ENCODE measurements at places on chromosomes 7 and 10.

DNA sequence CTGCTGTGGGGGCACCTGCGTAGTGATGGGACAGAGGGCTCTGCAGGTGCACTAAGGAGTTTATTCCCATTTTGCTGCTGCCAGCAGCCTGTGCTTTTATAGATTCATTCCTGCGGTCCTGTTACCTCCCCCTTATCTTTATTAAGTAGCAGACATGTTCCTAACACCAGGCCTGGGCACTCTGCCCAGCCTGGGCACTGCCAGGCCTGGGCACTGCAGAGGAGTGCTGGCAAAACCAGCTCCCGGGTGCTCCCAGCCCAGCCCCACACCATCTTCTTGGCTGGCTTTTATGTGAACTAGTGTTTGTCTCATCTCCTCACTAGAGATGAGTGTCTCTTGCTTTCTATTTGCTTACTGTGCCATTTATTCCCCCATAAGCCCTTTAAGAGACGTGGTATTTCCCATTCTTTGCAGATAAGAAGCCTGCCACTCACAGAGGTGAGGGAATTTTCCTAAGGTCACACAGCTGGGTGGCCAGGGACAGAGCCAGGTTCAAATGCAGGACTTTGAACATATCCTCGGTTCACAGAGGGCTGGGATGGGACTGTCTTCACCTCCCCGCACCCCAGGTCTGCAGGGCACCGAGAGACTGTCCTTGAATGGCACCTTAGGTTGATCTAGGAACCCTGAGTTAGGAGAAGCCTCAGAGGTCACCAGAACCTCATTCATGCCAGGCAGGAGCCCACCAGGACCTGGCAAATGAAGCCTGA, 14.6 kb upstream of the DRGX start:
- DNase-seq, result no peak

DNA sequence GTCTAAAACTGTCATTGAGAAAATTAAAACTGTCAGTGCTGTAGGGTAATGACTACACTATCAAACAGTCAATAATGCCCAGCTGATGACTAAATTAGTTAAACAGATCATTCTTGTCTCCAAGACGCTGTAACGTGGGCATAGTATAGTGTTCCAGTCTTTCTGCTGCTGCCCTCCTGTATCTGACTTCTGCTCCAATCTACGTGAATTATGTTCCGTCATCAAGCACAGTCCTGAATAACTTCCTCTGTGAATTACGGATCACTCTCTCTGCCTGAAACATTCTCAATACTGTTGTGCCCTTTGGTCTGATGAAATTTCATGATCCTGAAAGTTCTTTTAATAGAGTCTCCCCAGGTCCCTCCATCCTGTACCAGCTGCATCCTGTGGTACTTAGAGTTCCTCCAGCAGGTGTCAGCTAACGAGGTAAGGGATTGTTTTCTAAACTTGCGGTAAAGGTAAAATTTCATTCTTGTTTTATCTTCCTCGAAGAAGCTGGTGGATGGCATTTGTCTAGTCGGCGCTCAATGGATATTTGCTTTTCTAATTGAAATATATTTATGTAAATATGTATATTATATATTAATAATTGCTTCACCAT, 393.5 kb upstream of the ADARB2 start:
- no peak for DNase-seq

DNA sequence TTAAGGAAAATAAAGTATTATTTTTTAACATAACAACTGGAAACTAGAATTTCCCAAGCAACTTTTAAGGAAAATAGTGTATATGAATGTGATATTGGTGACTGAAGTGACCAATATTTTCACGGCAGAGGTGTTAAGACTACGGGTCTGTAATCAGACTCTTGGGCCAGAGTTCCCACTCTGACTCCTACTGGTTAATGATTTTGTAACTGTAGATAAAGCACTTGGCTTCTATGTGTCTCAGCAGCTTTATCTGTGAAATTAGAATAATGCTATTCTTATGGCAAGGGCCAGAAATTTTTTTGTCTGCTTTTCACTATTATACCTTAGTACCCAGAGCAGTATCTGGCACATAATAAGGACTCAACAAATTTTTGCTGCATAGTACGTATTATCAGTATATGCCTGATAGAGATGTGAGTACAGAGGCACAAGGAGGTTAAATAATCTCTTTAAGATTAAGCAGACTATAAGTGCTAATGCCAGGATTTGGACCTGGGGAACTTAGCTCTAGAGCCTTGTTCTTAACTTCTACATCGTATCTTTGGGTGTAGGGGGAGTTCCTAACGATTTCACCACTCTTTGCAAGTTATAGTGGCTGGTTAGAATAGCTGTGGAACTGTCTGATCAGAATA, 186.1 kb upstream of the SLC26A5 start:
- DNase-seq, result no peak

GRCh38 chr7:138125598-138126111, 49.4 kb downstream of the AKR1D1 start:
- DNase-seq, result no peak

DNA sequence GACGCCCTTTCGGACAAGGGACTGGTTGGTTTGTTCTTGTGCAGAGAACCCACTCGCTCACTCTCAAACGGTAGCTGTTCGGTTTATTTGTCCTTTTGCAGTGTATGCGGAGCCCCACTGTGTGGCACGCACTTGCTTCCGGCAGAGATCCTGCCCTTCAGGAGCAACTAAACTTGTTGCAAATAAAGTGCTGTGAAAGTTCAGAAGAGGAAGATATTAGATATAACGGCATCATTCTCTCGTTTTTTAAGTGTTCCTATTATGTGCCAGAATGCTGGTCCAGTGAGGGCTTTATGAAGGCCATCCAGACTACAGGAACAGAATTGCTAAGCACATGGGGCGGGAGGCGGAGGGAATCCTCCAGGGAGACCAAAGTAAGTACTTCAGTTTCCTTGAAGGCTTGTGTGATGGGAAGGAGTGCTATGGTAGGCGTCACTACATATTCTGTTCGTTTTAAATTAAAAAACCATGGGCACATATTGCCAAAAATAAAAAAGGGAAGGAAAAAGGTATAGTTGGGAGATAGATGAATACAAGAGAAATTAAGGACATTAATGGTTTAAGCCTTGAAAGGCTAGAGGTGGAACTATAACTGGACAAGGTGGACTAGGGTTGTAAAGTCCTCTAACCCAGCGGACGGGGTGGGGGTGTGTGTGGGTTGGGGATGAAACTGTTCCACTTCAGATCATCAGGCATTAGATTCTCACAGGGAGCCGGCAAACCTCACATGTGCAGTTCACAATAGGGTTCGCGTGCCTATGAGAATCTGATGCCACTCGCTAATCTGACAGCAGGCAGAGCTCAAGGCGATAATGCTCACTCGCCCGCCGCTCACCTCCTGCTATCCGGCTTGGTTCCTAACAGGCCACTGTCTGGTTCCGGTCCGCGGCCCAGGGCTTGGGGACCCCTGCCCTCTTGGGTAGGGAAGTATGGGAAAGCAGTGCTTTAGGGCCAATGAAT, 704 bp upstream of the ERLIN1 start:
- no peak for DNase-seq

DNA sequence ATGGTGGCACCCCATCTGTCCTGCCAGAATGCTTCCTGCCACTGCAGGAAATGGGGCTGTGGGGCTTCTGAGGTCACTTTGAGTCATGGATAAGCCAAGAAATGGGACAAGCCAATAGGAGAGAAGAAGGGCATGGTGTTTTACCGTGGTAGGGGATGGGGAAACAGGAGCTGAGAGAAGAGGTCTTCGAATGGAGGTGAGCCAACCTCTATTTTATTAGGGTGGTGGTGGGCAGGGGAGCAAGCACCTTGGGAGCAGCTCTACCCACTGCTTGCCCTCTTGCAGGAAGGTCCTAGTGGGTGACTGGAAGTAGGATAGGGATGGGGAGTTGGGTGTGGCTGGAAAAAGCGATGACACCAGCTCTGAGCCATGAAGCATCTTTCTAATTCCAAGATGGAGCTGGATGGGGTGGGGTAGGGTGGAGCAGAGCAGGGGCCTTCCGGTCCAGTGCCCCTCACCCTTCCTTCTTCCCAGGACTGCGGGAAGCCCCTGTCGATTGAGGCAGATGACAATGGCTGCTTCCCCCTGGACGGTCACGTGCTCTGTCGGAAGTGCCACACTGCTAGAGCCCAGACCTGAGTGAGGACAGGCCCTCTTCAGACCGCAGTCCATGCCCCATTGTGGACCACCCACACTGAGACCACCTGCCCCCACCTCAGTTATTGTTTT, 9.1 kb downstream of the ZYX start:
- DNase-seq, result no peak

DNA sequence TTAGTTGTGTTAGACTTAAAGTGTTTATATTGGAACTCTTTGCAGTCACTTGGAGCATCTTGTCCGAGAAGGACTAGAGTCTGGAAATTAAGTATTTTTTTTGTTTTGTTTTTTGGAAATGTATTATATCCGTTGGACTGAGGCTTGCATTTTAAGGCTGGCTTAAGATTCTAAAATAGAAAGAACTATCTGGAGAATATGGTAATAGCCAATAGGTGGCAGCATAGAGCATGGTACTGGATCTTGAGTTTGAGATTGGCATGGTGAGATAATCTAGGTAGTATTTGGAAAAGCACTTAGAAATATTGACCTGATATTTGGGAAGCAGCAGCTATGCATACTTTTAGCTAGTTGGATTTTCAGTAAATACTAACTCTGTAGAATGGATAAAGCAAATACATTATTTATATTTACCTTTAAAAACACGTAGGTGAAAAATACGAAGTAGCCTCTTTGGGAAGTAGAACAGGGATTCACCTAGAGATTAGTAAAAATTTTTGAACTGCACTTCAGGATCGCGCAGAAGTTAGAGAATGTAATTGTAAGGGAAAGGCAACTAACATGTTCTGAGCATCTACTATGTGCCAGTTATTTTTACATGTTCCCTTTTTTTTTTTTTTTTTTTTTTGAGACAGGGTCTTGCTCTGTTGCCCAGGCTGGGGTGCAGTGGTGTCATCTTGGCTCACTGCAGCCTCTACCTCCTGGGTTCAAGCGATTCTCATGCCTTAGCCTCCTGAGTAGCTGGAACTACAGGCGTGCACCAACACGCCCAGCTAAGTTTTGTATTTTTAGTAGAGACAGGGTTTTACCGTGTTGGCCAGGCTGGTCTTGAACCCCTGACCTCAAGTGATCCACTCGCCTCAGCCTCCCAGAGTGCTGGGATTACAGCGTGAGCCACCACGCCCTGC, 78.6 kb downstream of the LCOR start:
- DNase-seq, result no peak

DNA sequence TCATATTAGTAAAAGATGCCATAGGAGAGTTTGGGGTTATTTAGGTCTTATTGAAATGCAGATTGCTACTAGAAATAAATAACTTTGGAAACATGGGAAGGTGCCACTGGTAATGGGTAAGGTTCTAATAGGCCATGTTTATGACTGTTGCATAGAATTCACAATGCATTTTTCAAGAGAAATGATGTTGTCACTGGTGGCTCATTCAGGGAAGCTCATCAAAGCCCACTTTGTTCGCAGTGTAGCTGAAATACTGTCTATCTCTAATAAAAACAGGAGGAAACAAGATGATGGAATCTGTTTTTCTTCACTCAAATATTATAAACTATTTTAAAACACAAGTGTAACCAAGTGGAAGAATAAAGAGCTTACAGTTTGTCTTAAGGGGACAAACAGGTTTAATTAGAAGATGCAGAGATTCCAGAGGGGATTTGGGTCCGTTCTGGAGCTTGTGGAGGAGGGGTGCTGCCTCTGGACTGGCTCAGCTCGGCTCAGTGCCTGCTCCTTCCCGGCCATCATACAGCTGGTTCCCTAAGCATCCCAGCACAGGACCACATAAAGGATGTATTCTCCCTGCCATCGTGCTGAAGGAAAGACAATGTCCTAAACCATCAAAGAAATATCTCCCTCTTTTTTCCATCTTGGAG, 20.4 kb downstream of the OPALIN start:
- no peak for DNase-seq

GRCh38 chr7:40583667-40584444, 449.1 kb downstream of the SUGCT start:
- DNase-seq, result no peak

DNA sequence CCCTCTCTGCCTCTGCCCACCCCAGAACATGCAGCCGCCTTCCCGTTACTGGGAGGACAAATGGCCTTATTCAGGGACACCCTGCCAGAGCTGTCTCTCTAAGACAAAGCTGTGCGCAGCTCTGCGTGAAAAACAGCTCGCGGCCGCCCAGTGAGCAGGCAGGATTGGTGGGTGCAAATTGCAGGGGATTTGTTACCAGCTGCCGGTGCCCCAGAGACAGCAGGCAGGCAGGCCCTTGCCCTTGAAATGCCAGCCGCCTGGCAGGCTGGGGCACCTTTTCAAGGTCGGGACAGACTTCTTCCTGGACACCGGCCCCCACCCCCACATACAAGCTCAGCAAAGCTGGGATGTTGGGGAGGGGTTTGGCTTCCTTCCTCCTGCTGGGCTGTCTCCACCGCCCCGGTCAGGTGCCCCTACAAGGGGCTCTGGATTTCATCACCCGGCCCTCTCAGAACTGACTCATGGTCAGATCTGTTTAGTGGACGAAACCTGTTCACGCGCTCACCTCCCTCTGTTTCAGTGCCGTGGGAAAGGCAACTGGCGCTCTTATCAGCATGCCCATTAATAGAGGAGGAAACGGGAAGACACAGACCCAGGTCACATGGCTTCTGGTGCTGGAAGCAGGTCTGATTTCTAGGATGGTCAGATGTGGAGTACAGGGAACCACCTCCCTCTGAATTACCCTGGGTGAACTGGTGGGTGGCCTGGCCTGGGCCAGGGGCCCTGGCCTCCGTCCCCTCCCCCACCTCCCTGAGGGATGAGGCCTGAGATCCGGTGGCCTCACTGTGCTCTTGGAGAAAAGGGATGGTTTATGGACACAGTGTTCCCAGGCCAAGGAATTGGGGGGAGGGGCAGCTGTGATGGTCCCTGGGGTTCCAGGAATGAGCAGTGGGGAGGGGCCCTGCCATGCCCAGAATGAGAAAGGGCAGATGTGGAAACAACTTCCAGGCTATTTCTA, 123.9 kb upstream of the PPIF start:
- DNase-seq, result no peak

DNA sequence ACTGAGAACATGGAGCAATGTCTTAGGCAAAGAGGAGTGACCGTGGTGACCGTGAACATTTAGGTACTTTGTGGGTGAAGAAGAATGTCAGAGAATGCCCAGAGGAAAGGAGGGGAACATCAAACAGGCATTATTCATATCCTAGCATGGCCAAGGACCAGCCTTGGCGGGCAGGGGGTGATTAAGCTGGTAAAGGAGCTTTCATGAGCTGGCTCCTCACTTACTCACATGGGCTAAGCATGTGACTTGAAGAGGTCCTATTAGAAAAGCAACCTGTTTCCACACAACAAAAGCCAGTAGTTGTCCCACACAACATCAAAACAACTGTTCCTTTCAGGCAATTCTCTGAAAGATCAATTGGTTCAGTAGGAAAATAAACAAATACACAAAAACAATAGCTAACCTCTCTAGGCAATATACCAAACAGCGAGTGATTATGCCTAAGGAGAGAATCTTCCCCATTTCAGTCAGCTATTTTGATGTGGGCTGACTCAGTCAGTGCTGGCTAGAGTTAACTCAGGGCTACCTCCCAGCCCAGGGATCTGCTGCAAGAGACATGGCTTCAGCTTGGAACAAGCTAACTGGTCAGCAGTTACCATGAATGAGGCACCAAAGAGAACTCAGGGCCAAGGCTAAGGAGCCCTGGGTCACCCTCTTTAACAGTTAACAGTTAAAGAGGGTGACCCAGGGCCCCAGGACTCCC, 283.5 kb downstream of the ARHGAP12 start:
- no peak for DNase-seq

- no peak for DNase-seq
These were observed 286.2 kb upstream of the VWC2 start for GRCh38 chr7:49486974-49487829.

Measured in stimulated activated effector memory CD8-positive, alpha-beta T cell treated with anti-CD3 and anti-CD28 coated beads, Interleukin-12 subunit alpha, Interleukin-12 subunit beta, amount 100 ng/mL, for 72 hours (primary cell).